Glomerular endothelial cell (primary cell): ENCODE measurements at places on chromosomes 12 and 14.

- DNase-seq = no peak
Measured at GRCh38 chr14:101706509-101707067, 54.9 kb upstream of the PPP2R5C start.

GRCh38 chr14:94363151-94363624 lies 25.2 kb downstream of the SERPINA1 start:
- no peak for DNase-seq

GRCh38 chr14:99566009-99566389 lies 38.0 kb downstream of the CCDC85C start:
- DNase-seq = no peak

DNA sequence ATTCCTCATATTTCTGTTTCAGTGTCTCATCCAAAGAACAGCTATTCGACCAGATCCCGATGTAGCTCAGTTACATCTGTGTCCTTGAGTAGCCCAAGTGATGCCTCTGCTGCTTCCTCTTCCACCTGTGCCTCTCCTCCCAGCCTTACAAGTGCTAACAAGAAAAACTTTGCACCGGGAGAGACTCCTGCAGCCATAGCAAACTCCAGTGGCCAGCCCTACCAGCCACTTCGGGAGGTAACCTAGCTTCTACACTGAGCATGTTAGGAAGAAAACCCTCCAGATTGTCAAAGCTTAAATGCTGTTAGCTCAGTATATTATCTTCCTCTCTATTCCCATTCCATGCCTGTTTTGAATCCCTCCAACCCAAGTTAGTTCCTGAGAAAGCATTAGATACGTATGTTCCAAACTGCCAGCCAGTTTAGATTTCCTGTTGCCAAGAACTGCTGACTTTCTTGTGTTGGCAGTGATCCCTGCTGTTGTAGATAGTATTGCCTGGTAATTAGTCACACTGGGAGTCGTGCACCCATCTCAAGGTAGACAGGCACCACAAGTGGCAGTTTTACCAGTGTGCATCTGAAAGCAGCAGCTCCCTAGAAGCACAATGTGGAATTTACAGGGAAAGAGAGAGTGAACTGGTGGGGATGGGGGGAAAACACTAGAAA lies 14.0 kb upstream of the KCNH3 start:
- no peak for DNase-seq

- DNase-seq = no peak
Measured at GRCh38 chr12:15199930-15200329, 21.3 kb downstream of the RERG start.
